NCI-H1105 treated with DMSO at 0.1 percent for 48 hours (cell line): ENCODE measurements at places on chromosomes 1 and 21.

DNA sequence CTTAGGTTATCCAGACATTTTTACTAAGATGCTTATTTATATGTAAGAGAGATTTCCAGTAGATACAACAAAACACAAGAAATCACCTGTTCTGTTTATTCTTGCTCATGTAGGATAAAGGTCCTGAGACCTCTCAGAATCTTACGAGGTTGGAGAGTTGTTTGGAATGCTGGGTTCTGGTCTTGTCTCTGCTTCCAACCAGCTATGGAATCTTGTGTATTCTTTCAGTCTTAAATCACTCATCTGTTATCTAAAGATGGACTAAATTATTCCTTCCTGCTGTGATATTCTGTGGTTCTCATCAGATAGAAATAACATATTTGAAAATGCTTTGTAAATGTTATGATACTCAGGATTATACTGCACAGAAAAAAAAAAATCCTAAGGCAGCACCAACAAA lies 21.3 kb downstream of the GNAT2 start:
- no peak for DNase-seq

- no peak for DNase-seq
Observed at GRCh38 chr1:41097105-41097504, 75.6 kb upstream of the SLFNL1 start.

GRCh38 chr1:8374812-8375211 lies 56.9 kb downstream of the SLC45A1 start:
- no peak for DNase-seq

DNA sequence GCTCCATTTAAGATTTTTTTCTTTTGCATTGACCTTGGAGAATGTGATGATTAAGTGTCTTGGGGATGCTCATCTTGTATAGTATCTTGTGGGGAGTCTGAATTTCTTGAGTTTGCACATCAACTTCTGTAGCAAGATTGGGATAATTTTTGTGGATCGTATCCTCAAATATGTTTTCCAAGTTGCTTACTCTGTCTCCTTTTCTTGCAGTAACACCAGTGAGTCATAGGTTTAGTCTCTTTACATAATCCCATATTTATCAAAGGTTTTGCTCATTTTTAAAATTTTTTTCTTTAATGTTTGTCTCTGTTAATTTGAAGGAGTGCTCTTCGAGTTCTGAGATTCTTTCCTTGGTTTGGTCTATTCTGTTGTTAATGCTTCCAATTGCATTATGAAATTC lies 41.7 kb upstream of the ANGPTL1 start:
- no peak for DNase-seq

DNA sequence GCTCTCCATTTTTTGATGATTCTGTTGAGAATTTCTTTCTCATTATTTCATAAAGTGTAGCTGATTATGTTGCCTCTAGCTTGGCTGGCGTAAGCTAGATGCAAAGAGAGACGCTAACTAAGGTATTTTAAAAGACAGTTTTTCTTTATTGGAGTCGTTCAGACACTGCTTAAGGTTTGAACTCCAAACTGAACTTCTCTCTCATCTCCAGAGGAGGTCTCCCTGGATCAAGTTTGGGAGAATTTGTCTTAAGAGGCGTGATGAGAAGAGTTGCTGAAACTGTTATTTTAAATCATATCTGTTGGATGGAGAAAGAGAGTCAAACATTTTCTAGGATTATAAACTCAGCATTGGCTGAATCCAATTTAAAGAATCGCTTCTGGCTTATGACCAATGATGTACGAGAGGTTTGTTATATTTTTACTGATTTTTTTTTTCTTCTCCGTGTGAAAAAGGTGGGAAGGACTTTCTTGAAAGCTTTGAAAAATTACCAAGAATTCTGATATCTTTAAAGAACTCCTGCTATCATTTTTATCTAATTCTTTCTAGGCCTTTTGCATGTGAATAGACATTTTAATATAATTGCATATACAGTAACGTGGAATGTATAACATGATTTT lies 34.0 kb downstream of the MAP3K7CL start:
- DNase-seq = peak; percentile 1

GRCh38 chr1:229253151-229253974 lies 17.5 kb upstream of the RAB4A start:
- no peak for DNase-seq

- DNase-seq = no peak
Observed at GRCh38 chr1:40712997-40713396, 21.5 kb downstream of the NFYC start.

- no peak for DNase-seq
Observed at GRCh38 chr1:186813420-186813819, 15.3 kb upstream of the PLA2G4A start.

DNA sequence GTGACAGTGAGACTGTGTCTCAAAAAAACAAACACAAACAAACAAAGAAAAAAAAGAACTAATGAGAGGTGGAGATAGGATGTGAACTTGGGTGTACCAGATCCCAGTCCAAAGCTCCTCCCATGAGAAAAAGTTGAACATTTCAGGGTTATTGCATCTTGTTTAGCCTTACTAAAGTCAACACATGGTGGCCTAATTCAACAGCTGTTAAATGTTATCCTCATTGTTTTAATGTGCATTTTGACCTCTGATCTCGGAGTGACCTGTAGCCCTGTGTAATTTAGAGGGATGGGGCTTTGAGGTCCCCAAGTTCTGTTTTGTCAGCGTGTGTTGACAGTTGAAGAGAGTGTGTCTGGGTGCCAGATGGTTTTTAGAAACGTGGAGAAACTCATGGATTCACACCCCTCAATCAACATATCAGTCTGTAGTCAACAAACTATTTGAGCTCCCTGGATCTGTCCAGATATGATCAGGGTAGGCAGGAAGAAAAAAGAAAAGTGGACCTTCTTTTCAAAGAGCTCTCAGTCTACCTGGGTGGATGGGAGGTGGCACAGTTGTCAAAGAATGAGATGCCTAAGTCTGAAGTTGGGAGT lies 34.7 kb downstream of the PTPRU start:
- DNase-seq = no peak

- DNase-seq = peak; percentile 70
Observed at GRCh38 chr1:26602378-26602959, 72.9 kb downstream of the RPS6KA1 start.

GRCh38 chr1:153771261-153771660 lies 3.9 kb upstream of the SLC27A3 start:
- no peak for DNase-seq

DNA sequence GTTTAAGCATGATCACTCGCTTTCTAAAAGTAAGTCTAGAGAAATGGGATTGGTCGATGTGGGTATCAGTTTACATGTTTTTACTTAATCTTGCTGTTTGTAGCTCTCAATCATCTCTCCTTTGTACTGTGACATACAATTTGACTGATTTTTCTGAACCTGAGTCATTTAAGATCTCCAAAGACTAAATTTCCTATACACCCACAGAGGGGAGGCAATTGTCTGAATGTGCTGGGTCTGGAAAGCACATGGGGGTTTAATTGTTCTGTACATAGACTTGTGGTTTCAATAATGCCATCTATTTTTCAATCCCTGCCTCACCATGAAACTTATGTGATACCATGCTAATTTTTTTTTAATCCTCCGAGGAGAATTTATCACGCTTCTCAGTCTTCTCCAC lies 65.8 kb downstream of the USP25 start:
- no peak for DNase-seq

- no peak for DNase-seq
Observed at GRCh38 chr1:51237351-51238033, 1.4 kb downstream of the RNF11 start.

GRCh38 chr1:6077506-6077905 lies 31.8 kb downstream of the KCNAB2 start:
- no peak for DNase-seq

DNA sequence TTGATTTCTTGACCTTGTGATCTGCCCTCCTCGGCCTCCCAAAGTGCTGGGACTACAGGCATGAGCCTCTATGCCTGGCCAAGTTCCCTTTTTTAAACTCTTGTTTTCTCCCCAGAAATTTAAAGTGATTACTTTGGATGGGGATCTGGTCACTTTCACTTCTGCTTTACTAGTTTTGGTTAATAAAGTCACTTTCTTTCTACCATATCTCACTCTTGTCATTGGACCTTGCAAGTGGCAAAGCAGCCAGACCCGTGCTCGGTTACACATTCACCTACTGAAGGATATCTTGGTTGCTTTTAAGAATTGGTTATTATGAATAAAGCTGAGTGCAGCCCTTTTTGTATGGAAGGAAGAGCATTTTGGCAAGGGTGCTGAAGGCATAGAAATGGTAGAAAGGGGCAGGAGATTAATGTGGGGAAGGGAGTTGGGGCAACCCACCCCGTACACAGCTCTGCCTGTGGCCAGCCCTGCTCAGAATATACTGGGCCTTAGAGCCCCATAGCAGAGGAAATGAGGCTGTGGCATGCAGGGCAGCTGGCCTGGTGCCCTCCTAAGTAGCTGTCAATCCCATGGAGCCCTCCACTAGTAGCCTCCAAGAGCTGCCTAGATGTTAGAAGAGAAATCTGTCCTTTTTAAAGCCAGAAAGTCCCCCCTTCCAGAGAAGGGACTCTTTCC lies 40.7 kb downstream of the CD2 start:
- no peak for DNase-seq

GRCh38 chr21:21101911-21102310 lies 103.7 kb downstream of the NCAM2 start:
- peak; percentile 44 for DNase-seq
